Stimulated activated CD4-positive, alpha-beta T cell treated with anti-CD3 and anti-CD28 coated beads, Interleukin-12 subunit alpha, Interleukin-12 subunit beta, amount 100 ng/mL, for 4 hours (primary cell): ENCODE measurements at places on chromosomes 2 and 18.

GRCh38 chr2:173248381-173248780, 106.3 kb upstream of the CDCA7 start:
- DNase-seq = no peak

DNA sequence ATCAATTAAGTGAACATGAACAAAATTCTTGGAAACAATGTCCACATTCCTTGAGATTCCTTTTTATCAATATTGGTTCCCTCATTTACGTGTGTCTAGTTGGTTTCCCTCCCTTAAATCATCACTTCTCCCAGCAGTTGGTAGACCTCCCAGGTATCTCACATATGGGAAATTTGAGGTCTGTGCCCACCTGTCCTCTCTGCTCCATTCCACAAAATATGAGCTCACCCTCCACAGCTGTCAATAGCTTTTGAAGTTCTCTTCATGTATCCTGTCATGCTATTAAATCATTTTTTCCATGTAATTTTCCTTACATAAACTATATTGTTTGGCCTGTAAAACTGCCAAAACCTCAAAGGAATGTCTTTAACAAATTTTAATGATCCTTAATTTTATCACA, 992.2 kb upstream of the ACVR2A start:
- no peak for DNase-seq

- DNase-seq = no peak
Observed at GRCh38 chr18:50836521-50836957, 16.7 kb upstream of the MRO start.

DNA sequence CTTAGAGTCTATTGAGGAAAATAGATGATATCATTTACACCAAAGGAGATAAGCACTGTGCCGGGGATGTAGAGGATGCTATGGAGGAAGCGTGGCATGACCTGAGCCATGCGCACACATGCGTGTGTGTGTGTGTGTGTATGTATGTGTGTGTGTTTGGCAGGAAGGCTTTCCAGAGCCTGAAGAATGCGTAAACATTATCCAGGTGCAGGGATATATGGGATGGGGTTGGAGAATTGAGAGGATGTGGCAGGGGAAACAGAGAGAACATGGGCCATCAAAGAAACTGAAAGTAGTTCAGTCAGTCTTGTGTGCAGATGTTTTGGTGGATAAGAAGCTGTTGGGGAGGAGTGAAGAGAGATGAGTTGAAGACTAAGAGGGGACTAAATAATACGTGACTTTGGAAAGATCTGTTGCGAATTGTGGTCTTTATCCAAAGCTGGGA, 9.3 kb upstream of the STAT1 start:
- DNase-seq = no peak
